Left cardiac atrium (tissue), 4 donors: ENCODE measurements at places on chromosomes 5 and 9. TPM values are rescaled to one million over a fixed set of nuclear protein-coding genes. Genes with fewer than 3 reads are reported as not detected.

PCDHGA5 gene
- 4.3 TPM for total RNA-seq

LCN15 gene
- total RNA-seq, result 0.41 TPM

- no peak for DNase-seq
Observed at GRCh38 chr9:84950879-84951811, 281.6 kb downstream of the NTRK2 start.

PCDHGB1 gene
- 3.2 TPM for total RNA-seq

DNA sequence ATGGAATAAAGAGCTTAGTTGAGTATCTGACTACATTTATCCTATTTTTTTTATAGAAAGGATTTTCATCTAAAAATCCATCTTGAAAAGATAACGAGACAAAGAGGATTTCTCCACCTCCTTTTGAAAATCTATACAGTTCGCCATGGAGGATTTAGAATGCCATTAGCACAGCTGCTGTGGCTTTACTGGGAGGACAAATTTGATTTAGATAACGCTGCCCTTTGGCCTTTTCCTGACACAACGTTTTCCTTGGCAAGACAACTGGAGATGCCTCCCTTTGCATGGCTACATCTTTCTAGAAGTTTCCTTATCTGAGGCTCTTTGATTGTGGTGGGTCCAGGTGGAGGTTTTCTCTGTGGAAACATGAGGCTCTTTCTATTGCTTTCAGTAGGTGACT, 146.7 kb upstream of the KLF9 start:
- no peak for DNase-seq

DNA sequence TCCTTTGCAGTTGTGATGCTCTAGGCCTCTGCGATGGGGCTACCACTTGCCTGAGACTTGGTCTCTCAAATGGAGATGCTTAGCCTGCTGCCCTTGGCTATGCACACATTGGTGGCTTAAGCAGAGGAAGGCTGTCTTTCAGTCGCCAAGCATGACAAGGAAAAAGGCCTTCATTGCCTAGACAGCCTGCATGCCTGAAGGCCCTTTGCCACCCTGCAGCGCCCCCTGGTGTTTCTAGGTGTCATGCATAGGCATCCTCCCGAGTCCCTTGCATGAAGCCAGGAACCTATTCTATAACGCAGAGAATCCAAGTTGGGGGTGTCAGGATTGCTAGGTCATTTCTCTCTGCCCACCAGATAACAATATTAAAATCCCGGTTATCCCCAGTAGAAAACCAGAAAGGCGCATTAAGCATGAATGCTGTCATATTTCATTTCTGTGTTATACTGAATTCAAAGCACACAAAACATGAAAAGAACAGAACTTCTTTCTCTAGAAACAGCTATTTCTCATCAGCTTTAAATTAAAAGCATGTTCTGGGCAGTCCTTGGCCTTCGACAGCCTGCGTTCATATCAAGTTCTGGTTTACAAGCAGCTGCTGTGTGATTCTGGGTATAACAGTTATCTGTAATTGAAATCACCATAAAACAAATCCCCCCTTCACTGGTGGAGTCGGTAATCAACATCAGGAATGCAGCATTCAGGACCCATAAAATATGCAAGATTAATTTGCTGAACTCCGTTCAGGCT, 59.7 kb upstream of the TRPC7 start:
- peak; percentile 75 for DNase-seq

LMBRD2 gene
- total RNA-seq, result 11.6 TPM

DNA sequence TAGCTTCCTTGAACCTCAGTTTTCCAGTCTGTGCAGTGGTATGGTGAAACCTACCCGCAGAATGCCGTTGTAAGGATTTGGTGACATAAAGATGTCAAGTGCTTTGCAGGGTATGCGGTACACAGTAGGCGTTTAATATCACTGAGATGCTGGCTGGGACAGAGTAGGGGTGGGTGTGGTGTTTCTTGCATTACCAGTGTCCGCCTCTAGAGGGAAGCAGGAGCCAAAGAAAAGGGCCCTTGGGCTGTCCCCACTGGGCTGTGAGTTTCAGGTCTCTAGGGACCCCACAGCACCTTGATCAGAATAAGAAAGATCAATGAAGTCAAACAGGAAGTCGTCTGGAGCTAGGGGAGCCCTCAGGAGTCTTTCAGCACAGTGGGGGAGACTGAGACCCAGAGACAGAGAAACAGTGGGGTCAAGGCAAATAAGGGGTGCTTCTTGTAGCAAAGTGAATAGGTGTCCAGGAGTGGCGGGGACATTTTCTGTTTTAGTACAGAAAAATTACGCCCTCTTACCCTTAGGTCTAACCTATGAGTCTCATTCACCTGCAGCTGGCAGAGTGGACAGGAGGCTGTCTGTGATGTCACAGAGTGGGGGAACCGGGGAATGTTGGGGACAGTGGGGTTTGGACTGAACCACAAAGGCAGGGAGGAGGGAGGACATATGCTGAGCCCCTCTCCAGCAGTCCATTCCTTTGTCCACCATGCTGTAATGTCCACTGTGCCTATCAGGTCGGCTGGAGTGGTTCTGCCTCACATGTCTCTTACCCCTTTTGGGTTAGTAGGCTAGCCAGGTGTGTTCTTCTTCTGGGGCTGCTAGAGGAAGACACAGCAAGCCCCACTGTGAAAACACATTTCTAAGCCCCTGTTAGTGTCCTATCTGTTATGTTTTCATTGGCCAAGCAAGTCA, 4.7 kb upstream of the TEX53 start:
- DNase-seq, result peak; percentile 37

GRCh38 chr5:139655727-139656271, 7.7 kb downstream of the CXXC5 start:
- DNase-seq, result peak; percentile 67

DNA sequence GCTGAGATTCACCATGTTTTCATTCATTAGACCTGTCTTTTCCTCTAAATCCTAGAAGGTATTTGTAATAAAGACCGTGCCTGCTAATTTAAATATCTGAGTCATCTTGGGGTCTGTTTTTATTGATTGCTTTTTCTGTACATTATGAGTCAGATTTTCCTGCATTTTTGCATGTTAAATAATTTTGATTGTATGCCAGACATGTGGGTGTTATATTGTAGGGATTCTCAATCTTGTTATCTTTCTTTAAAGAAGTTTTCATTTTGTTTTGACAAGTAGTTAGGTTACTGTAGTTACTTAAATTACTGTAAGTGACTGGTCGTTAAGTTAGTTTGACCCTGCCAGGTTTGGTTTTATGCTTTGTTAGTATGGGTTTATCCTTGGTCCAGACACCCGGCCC, 35.1 kb downstream of the EXOSC2 start:
- DNase-seq, result no peak

PTGR1 gene
- total RNA-seq, result 37.5 TPM

TAS2R1 gene
- total RNA-seq, result not detected

- DNase-seq, result no peak
Observed at GRCh38 chr9:97747201-97747965, 50.2 kb upstream of the XPA start.

CDH6 gene
- total RNA-seq, result 2.2 TPM

DNA sequence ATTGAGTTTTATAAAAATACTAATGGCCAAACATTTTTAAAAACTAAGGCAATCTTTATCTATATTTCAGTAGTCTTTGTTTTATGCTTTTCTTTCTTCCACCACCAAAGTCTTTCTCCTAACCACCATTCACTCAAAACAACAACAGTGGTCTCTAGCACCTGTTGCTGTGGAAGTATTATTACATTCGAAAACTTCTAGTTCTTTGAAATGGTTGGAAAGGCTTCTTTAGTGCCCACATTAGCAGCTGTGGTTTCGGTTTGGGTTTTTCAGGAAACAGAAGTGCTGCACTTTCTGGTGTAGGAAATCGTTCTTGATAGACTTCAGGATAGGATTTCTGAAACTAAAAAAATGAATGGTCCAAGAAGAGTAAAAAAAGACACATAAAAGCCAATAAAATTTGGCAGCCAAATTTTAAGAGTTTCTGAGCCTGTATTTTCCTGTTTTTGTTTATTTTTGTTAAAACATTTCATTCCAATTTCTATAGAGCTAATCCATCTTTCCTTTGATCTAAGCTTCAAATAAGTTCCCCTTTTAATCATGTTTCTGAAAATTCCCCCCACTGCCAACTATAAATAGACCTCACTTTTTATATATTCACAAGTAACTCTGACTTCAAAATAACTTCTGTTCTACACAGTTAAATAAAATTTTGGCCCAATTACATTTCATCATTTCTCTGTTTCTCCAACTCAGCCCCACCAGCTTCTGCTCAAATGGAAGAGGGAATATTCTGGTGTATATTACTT, 102.2 kb downstream of the DEPDC1B start:
- no peak for DNase-seq

- no peak for DNase-seq
Observed at GRCh38 chr5:88689668-88690408, 193.1 kb downstream of the MEF2C start.

GRCh38 chr9:85713897-85714296, 27.9 kb downstream of the AGTPBP1 start:
- no peak for DNase-seq

- DNase-seq, result no peak
Observed at GRCh38 chr5:10912435-10912834, 151.4 kb upstream of the DAP start.

RORB gene
- 1.2 TPM for total RNA-seq

DNA sequence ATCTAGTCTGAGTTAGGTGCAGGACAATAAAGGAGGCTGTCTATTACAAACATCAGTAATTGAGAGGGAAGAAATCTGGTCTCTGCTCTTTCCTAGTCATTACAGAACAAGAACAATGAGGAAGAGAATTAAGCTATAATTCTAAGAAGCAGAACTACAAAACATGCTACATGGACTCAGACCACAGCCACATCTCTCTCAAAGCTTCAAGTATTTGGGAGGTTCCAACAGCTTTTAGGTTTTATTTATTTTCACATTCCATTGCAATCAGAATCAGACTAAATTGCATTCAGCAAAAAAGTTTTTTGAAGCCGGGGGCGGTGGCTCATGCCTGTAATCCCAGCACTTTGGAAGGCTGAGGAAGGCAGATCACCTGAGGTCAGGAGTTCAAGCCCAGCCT, 1.1 kb upstream of the GRPEL2 start:
- no peak for DNase-seq

DNA sequence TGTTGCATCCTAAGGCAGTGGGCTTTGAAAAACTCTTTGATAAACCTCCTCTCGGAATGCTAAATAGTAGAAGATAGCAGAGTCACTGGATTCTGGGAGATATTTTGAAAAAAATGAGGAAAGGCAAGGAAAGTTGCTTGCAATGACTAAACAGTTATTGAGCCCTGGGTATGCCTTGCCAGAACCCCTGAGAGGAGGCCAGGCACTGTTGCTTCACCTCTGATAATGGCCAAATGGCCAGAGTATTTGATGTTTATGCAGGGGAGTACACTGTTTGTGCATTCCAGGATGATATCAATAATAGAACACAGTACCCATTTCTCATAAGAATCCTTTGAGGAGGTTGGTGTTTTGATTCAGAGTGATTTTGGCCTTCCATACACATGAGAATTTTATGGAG, 935.1 kb upstream of the WWC1 start:
- no peak for DNase-seq

- no peak for DNase-seq
Observed at GRCh38 chr5:180692429-180692828, 43.0 kb upstream of the FLT4 start.

- no peak for DNase-seq
Observed at GRCh38 chr5:173069671-173070070, 13.5 kb downstream of the CREBRF start.

DNA sequence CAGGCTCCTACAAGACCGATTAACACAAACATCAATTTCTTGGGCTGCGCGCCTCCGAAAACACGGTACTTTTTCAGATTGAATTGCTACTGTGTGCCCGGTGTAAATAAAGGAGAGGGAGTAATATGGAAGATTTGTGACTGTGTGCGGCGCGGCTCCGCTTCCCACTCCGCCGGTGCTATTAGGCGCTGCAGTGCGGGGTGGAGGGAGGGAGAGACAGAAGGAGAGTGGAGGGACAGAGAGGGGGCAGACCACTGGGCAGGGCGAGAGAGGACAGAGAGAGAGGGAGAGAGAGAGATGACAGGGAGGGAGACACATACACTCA, 24.7 kb upstream of the RNU6ATAC start:
- DNase-seq, result no peak

DNA sequence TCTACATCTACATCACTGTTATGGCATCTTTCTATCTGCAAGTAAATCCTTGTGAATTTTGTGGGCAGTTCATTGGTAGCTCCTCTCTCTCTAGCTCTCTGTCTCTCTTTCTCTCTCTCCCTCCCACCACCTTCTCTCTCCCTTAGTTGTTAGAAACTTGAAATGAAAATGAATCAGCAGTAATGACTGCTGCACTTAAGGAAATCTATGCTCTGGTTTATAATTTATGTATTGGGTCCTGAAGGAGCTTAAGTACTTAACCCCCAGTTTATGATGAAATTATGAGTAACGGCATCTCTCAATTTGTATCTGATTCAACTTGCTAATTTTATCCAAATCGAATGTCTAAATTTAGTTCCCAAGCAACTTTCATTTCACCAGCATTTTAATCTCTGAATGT, 52.0 kb upstream of the PTGER4 start:
- DNase-seq, result no peak

DNA sequence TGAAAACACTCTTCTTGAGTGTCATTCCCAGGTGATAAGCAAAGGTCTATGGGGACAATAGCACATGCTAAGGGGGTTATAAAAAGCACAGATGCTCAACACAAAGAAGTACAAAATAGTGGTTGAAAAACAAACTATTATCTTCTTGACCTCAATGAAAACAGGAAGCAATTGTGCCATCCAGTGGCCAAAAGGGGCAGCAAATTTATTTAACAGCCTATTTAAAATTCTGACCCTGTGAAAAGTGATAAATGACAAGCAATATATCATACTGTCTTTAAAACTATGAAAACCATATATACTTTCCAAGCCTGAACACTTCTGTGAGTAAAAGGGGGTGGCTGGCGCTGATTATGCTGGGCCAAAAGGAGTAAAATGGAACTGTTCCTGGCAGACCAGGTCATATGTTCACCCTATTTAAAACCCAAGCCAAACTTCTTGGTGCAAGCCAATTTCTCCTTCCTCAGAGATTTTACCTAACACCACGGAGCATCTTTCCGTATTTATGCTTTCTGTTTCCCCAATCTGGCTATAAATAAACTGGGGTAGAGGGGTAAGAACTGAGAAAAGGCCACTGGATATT, 29.7 kb downstream of the TEX10 start:
- no peak for DNase-seq

GRCh38 chr5:42912184-42912798, 100.6 kb upstream of the SELENOP start:
- DNase-seq, result no peak

- no peak for DNase-seq
Observed at GRCh38 chr5:19001054-19001453, 986.9 kb downstream of the CDH18 start.

DNA sequence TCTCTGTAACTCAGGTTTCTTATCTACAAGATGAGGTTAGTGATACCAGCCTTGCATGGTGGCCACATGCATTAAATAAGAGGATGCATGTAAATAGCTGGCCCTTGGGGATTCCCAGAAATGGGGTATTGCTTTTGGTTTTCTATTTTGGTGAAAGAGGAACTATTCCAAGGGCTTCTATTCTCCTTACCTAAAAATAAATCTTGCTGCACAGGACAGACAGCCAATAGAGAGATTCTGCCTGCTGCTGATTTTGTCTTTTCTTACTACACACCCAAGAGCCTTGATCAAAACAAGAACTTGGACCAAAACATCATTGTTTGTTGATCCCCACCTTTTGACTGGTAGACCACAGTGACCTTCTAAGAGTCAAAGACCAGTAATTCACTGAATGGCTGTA, 161.8 kb downstream of the PJA2 start:
- DNase-seq, result no peak

TRPM6 gene
- 0.44 TPM for total RNA-seq
